Testis (tissue), 5 donors: ENCODE measurements at places on chromosomes 11 and 22. TPM values are rescaled to one million over a fixed set of nuclear protein-coding genes. Genes with fewer than 3 reads are reported as not detected.

C11orf52 gene
- total RNA-seq: 1.4 TPM

GRCh38 chr22:28413612-28414399, 265.8 kb downstream of the TTC28 start:
- no peak for DNase-seq
- H3K4me3 ChIP-seq: no peak overlapping the region
- H3K4me1 ChIP-seq: no peaks in the 10 kb centered on the region
- no peaks in the 10 kb centered on the region for H3K36me3 ChIP-seq
- no peak overlapping the region for H3K27ac ChIP-seq

SART1 gene
- 102 TPM for total RNA-seq

DNA sequence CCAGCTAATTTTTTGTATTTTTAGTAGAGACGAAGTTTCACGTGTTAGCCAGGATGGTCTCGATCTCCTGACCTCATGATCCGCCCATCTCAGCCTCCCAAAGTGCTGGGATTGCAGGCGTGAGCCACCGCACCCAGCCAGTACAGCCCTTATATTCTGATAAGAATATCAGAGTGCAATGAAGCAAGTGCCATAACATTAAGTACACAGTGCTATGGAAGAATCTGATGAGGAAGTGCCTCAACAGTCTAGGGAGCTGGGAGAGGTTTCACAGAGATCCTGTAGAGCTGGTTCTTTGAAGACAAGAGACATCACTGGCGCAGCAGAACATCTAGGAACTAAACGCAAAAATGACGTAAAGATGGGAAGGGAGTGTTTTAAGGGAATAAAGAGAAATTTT, 2.1 kb downstream of the RTCB start:
- no peak for DNase-seq
- no peak overlapping the region for H3K27ac ChIP-seq
- H3K4me1 ChIP-seq: peaks cover 13% of the 10 kb centered on the region
- H3K4me3 ChIP-seq: no peak overlapping the region
- H3K36me3 ChIP-seq: no peaks in the 10 kb centered on the region

DNA sequence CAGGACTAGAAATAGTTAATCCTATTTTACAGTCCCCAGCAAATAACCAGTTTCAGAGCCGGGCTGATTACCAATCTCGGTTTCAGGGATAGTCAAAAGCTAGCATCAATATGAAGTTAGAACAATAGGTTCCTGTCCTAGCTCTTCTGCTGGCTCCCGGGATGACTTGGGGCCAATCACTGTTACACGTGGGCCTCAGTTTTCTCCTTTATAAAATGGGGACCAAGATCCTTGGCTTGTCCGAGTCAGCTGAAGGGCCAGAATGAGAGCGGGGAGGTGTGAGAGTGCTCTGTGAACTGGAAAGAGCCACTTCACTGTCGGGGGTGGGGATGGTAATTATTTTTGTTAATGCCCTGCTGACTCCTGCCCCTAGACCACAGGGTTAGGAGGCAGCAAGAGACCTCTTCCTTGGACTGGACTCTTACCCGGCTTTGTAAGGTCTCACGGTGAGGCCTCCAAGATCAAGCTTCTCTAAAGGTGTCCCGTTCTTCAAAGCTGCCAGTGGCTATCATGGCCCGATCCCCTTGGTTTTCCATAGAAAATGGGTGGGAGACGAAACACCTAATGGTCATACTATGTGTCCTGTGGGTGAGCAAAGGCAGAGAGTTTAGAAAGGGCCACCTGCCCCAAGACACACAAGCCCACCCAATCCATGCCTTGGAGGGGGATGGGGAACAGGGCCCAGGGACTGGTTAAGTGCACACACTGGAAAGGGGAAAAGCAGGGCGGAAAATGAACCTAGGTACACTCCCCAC, 1.4 kb downstream of the UCP2 start:
- peaks cover 3% of the 10 kb centered on the region for H3K4me1 ChIP-seq
- DNase-seq: no peak
- no peaks in the 10 kb centered on the region for H3K36me3 ChIP-seq
- H3K4me3 ChIP-seq: no peak overlapping the region
- H3K27ac ChIP-seq: peak overlapping the region; percentile 89
- H3K27me3 ChIP-seq: no peaks in the 10 kb centered on the region
